Keratinocyte (primary cell): ENCODE measurements at places on chromosomes 4 and X. TPM values are rescaled to one million over a fixed set of nuclear protein-coding genes. Genes with fewer than 3 reads are reported as not detected.

Gene PCDH7
- polyA plus RNA-seq: 28.1 to 38.5 TPM (median 30.1 TPM) in 3 replicates

Gene LRCH2
- not detected in 3 replicates for polyA plus RNA-seq

Gene ZDHHC15
- not detected in 3 replicates for polyA plus RNA-seq

Gene PASD1
- not detected in 3 replicates for polyA plus RNA-seq

Gene TRIM2
- 9.0 to 12.2 TPM (median 10.6 TPM) in 3 replicates for polyA plus RNA-seq

DNA sequence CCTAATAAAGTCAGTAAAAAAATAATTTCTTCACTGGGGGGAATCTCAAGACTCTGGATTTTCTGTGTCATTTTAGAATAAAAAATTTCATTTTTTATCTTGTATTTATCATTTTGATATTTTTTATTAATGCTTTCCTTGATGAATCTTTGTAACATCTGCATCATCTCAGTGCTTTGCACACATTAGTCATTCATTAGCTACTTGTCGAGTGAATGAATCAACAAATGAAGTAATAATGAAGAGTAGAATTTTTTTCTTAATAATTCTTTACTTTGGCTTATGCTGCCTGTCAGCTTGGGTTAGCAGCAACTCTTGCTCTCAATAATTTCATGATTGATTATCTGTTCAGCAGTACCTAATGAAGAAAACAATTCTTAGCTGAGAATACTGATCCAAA, 530.8 kb downstream of the GRXCR1 start:
- no peak for DNase-seq
- no peaks in the 10 kb centered on the region for H3K36me3 ChIP-seq
- H3K27me3 ChIP-seq: no peaks in the 10 kb centered on the region
- H3K27ac ChIP-seq: no peak overlapping the region
- H3K4me3 ChIP-seq: no peak overlapping the region

DNA sequence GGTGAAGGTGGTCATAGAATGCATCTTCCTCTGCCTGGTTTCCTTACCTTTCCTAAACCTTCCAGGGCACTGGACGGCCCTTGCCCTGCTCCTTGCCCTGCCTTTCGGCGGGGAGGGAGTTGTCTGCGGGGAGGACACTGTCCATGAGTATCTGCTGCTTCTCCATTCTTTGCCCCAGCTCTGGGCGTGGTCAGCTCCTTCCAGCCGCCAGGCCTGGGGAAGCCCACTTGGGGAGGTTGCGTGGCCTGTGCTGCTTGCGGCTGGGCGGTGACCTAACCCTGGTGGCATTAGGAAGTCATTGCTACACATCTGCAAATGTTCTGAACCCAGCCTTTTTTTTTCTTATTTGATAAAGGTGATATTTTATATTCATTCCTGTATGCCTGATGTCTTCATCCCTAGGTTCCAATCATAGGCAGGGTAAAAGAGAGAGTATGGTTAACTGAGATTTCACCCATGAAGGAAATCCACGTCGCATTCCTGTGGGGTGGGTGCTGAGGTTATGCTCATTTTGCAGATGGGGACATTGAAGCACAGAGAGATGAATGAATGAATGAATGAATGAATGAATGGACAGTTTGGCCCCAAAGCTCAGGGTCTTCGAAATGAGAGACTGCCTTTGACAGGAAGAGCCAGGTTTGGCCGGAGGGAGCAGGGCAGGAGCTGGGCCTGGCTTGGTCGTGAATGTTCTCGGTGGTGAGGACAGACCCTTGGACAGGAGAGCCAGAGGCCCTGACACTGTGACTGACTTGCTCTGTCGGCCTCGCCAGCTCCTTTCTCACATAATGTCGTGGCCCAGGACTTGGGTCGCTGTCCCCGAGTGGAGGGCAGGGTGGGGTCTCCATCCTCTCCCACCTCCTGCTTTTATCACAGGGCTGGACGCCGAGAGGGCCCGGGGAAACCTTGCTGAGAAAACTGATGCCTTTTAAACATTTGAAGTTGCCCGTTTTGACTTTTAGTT, 57.8 kb upstream of the GPR78 start:
- H3K27ac ChIP-seq: no peak overlapping the region
- no peaks in the 10 kb centered on the region for H3K4me1 ChIP-seq
- no peak overlapping the region for H3K4me3 ChIP-seq
- no peak for DNase-seq
- H3K27me3 ChIP-seq: no peaks in the 10 kb centered on the region

- no peak for DNase-seq
- H3K4me1 ChIP-seq: no peaks in the 10 kb centered on the region
- no peak overlapping the region for H3K4me3 ChIP-seq
- no peak overlapping the region for H3K27ac ChIP-seq
- no peaks in the 10 kb centered on the region for H3K36me3 ChIP-seq
- H3K27me3 ChIP-seq: no peaks in the 10 kb centered on the region
These were observed 150.6 kb downstream of the RASL11B start for GRCh38 chr4:53012738-53013137.
